ENCODE measurements at places on chromosomes 11 and 22.

DNA sequence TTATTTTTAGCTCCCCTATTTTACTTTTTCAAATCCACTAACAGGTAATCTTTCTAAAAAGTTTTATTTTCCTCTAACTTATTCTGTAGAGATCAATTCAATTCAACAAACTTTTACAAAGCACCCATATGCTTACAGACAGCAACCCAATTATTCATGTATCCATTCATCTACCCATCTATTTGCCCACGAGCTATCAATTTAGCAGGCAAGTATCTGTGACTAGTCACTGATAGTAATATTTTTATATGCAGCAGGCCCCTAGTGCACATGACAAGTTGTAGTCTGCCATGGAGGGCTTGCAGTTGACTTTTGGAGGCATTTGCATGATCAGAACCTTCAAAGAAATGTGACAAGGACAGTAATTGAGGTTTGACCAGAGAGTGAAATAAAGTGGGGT, 753.2 kb upstream of the TENM4 start:
- no peak for DNase-seq

DNA sequence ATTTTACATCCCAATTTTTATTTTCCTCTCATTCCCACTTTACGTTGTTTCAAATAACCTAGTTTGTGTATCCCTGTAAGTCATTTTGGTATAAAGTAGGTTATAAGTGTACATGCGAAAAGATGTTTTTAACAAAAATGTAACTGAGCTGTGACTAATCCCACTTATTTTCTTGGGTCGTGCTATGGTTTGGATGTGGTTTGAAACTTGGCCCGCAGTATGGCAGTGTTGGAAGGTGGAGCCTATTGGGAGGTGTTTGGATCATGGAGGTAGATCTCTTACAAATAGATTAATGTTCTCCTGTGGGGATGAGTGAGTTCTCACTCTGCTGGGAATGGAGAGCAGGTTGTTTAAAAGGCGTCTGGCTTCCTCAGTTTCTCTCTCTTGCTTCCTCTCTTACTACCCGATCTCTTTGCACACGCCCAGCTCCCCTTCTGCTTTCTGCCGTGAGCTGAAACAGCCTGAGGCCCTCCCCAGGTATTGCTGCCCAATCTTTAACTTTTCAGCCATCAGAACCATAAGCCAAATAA, 7.2 kb downstream of the RPL27A start:
- DNase-seq: no peak

DNA sequence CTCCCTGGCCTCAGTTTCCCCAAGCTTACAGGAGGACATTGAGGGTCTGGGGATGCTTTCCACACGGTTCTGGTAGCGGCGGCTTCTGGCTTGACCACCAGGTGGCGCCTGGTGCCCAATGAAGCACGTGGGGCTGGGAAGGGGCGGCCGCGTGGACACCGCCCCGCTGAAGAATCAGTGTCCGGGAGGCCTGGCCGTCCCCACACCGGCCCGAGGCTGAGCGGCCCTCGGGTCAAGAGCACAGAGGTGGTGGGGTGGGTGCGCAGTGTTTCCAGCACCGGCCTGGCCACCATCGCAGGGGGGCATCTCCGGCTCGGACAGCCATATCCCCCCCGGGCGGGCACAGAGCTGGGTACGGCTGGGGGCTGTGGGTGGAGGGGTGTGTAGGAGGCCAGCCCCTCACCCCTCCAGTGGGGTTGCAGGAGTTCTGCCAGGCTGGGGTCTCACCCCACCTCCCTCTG, 27.8 kb upstream of the PPARA start:
- DNase-seq: peak; percentile 74

DNA sequence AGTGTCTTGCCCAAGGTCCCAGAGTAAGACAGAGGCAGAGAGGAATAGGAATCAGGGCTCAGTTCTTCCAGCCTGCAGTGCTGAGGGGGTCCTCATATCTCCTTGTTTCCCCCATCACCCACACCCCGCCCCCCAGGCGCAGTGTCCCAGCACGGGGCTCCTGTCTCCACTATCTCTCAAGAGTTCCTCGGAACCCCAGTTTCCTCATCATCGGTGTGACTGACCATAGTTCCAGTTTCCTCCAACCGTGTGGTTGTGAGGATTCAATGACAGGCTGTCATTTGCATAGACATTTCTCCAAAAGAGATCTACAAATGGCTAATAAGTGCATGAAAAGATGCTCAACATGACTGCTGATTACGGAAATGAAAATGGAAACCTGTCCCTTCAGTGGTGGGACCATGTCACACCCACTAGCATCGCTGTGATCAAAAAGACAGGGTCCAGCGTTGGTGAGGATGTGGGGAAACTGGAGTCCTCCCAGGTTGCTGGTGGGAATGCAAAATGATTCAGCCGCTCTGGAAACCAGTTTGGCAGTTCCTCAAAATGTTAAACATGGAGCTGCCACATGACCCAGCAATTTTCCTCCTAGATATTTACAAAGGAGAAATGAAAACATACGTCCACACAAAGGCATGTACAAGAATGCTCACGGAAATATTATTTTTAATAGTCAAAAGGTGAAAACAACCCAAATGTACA, 31.8 kb upstream of the PDGFB start:
- DNase-seq: peak; percentile 84

GRCh38 chr11:104361975-104362374, 198.0 kb upstream of the PDGFD start:
- no peak for DNase-seq

DNA sequence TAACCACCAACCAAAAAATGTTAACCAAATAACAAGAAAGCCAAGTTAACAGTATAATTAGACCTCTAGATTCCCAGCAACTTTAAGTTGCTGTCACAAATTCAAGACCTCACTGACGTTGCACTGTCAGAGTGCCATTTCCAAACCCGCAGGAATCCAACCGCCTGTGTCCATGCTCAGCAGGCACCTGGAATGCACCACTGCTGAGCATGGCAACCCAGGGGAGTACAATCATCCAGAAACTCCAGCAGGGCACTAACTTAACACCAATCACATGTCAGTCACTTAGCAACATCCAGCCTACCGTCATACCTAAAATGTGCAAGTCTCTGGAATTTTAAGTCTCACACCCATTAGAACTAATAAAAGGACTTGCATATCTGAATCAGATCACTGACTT, 48.8 kb downstream of the SMCO4 start:
- no peak for DNase-seq

GRCh38 chr11:1546536-1547466, 25.3 kb downstream of the DUSP8 start:
- peak; percentile 78 for DNase-seq

DNA sequence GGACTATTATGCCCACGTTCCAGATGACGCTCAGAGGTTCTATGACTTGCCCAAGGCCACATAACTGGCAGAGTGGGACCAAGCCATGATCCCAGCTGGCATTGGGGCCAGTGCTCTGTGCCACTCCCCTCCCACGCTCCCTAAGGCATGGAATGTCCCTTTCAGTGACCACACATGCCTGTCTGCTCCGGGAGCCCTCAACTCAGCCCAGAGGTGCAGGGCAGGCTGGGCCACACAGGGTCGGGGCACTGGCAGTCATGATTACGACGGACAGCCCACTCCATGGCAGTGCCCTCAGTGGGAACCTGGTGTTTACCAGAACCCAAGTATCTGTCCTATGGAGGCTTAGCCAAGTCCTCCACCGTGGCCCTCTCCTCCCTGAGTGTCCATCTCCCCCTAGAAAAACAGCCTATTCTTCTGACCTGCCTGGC, 10.0 kb downstream of the RHBDD3 start:
- DNase-seq: no peak

GRCh38 chr11:121522043-121522941, 69.5 kb upstream of the SORL1-AS1 start:
- peak; percentile 50 for DNase-seq

DNA sequence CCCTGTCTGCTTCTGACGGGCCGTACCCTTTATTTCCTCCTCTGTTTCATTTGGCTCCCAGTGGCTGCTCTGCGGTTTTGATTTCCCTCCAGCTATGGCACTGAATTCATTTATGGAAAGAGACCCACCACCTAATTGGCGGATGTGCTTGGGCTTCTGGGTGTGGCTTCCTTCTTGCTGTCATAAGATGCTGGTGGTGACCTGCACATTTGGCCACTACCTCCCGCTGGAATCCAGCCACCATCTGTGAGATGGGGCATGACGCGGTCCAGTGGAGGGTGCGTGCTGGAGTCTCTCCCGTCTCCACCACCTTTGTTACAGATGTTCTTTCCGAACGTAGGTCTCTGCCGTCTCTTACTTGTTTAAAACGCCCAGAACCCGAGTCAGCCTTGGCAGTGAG, 47.7 kb upstream of the FADD start:
- no peak for DNase-seq

- DNase-seq: no peak
Measured at GRCh38 chr22:22728382-22728781, 84.0 kb downstream of the GGTLC2 start.

DNA sequence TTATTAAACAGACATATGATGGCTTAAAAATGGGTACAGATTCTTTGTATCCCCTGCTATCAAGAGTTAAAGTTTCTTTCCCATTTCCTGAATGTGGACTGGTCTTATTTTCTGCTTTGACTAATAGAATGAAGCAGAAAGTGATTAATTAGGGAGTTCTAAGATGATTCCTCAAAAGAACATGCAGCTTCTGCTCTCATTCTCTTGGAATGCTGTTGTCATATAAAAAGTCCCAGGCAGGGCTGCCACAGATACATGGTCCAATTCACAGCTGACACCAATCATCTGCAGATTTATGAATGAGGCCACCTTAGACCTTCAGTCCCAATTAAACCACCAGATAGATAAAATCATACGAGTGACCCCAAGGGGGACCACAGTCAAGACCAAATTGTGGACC, 844.5 kb upstream of the RAG2 start:
- no peak for DNase-seq

DNA sequence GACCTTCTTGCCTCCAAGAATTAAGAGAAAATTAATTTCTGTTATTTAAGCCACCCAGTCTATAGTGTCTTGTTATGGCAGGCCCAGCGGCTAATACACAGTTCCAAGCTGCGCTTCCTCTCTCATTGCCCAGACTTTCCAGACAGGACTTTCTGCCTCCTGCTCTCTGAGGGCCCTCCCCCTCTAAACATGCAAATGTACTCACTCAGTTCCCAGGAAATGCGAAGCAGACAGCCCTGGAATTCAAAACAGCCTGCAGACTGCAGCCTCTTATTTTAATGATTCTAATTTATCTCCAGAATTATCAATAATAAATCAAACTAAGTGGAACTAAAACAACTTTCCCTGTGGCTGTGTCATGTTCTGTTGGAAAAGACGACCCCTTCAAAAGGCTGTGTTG, 115.5 kb upstream of the ISX start:
- no peak for DNase-seq

DNA sequence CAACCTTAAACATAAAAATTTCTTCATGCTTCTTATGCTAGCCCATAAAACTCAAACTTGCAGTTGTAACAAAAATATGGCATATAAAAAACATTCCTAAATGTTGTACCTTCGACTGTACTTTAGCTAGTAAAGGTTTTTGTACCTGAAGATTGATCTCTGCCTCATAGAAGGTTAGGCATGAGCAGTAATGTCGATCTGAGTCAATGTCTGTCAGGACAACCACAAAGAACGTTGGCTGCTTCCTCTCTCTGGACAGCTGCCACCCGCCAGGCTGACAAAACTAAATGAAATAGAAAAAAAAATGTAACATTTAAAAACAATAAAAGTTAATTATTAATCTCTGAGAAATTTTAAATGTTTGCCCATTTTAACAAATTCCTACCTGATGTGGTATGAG, 251.3 kb downstream of the SBF2 start:
- peak; percentile 74 for DNase-seq

DNA sequence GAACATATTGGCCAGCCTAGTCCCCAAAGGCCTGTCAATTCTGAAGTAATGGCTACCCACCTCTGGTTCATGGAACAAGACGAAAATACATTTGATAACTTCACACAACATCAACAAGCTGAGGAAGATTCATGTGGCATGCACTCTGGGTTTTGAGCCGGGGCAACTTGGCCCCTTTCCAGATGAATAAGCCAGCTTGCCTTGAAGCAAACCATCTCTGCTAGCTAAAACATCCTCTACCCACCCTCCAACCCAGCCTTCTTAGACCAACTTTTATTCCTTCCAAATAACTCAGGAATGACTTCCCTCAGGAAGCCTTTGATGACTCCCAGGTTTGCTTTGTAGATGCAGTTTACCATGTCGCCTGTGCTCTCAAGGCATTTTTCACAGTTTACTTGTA, 94.4 kb downstream of the SLC1A2 start:
- DNase-seq: no peak

GRCh38 chr11:92837595-92837994, 131.9 kb upstream of the MTNR1B start:
- DNase-seq: no peak

DNA sequence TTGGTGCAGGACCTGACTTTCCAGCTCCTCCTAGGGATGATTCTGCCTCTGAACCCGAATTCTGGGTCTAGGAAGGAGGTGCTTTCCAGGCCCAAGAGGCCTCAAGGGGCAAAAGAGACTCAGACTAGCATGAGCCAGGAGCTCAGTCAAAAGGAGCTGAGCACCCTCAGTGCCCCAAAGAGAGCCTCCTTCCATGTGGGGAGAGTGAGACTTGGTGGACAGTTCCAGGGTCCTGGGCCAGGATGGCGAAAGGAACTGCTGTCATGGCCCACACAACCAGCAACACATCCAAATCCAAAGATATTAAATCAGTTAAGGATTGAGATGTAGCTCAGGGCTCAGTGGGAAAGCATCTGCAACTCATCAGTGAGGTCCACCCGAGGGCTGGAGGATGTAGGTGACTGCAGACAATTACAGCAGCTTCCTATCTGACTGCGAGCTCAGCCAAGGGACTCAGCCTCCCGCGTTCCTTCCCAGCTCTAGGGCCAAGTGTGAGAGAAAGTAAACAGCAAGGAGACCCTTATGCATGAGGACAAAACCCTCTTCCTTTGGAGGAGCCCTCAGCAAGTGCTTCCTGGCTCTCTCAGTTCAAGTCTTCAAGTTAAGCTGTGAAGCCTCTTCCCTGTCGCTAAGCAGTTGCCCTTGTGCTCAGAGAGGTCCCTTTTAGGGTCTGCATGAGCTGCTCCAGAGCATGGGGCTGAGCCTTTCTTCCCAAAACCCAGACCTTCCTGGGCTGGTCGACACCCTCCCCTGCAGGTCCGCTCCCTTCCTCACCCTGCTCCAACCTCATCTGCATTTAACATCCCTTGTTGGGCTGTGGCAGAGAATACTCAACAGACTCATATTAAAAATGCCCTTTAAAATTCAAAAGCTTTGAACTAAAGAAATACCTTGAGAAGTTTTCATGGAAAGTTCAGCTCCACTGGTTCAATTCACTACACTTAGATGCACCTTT, 35.8 kb downstream of the C11orf58 start:
- DNase-seq: no peak

Data from suppressor macrophage treated with lipopolysaccharide for 1 hour (primary cell).